Osteoblast (primary cell): ENCODE measurements at places on chromosomes 16 and 17. TPM values are rescaled to one million over a fixed set of nuclear protein-coding genes. Genes with fewer than 3 reads are reported as not detected.

DNA sequence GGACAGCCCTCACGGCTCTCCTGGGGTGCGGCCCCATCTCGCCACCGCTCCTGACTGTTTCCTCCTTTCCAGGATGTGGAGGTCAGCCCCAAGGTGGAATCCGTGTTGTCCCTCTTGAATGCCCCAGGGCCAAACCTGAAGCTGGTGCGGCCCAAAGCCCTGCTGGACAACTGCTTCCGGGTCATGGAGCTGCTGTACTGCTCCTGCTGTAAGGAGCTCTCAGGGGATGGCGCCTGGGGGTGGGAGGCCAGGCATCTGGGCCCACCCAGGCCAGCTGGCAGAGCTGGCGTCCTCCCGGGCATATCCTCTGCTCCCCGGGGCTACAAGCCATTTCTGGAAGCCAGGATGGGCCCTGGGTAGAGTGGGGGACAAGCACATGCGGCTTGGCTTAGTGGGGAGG is 13.2 kb downstream of the IL34 start:
- no peaks in the 10 kb centered on the region for H3K27me3 ChIP-seq
- peak; percentile 67 for DNase-seq
- no peak overlapping the region for H3K27ac ChIP-seq

DNA sequence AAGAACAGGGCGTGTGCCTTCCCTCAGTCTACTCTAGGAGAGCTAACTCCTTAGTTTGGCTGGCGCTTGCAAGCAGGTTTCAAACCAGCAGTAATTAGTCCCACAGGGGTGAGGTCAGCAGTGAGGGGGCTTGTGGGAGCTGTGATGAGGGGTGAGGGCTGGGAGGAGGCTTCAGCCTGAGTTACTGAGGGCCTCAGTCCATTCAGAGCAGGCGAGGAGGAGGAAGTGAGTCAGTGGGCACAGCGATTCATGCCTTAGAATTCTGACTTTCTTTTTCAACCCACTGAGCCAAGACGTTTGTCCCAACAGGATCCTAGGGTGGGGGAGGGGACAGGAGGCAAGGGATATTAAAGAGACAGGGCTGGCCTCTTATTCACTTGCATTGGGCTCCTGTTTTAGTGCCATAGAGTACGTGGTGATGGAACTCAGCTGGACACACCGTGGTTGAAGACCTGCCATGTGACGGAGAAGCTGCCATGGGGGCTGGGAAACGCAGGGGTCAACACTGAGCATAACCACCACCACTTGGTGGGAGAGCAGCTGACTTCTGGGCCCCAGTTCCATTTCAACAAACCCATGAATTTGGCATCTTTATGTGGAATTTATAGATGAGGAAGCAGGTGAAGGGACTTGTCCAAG is 8.3 kb upstream of the ITGA3 start:
- H3K27ac ChIP-seq = peak overlapping the region; percentile 70
- H3K27me3 ChIP-seq = no peaks in the 10 kb centered on the region
- no peaks in the 10 kb centered on the region for H3K36me3 ChIP-seq

GRCh38 chr17:43334738-43335402 is 63.9 kb upstream of the ARL4D start:
- peaks cover 5% of the 10 kb centered on the region for H3K4me1 ChIP-seq
- H3K36me3 ChIP-seq = no peaks in the 10 kb centered on the region
- no peaks in the 10 kb centered on the region for H3K27me3 ChIP-seq
- no peak overlapping the region for H3K4me3 ChIP-seq

DNA sequence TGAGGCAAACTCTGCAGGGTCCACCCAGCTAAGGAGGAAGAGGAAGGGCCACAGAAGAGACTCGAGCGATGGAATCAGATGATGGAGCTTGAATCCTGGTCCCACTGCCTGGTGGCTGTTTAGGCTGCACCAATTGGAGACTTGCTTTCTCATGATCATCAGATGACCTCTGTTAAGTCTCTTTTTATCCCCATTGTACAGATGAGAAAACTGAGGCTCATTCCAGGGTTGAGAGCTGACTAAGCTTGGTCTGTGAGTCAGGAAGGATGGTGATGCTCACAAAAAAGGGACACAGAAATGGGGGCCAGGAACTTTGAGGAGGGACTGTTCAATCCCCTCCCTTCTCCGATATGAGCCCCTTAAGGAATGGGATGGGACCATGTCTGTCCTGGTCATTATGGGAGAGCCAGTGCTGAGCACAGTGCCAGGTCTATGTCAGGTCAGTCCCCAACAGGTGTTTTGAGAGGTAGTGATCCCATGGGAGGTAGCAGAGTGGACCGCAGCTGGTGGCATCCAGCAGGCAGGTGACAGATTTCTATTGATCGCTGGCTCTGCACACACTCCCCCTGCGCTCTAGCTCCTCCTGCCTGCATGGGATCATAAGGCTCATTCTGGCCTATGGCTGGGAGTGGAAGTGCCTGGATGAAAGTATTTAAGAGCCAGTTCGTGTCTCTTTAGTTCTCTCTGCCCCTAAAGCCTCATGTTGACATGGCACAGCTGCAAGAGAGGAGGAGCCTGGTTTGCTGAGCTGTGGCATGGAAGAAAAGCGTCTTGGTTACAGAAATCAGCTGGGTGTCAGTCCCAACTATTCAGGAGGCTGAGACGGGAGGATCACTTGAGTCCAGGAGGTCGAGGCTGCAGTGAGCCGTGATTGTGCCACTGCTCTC is 27.2 kb downstream of the SNX20 start:
- H3K4me3 ChIP-seq = no peak overlapping the region
- H3K36me3 ChIP-seq = no peaks in the 10 kb centered on the region
- no peaks in the 10 kb centered on the region for H3K27me3 ChIP-seq
- H3K4me1 ChIP-seq = no peaks in the 10 kb centered on the region

- H3K27me3 ChIP-seq = no peaks in the 10 kb centered on the region
- H3K27ac ChIP-seq = no peak overlapping the region
- DNase-seq = no peak
- peaks cover 50% of the 10 kb centered on the region for H3K36me3 ChIP-seq
- H3K4me1 ChIP-seq = peaks cover 12% of the 10 kb centered on the region
Observed at GRCh38 chr17:778096-778495, 4.0 kb downstream of the GLOD4 start.

DNA sequence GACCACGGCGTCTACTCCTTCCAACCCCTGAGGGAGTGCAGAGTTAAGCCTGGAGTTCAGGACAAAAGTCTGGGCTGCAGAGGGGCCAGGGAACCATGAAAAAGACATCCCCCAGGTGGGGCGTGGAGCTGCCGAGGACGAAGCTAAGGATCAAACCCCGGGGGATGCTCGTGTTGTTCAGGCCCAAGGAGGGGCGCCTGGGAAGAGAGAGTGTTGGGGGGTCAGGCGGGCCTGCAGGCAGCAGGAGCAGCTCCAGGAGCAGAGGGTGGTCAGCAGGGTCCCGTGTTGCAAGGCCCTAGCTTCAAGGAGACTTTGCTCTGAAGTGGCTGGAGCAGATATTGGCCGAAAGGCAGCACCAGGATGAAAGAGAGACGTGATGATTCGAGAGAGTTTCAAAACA is 26.7 kb downstream of the NECAB2 start:
- DNase-seq = no peak
- H3K4me1 ChIP-seq = peaks cover 12% of the 10 kb centered on the region
- H3K27ac ChIP-seq = no peak overlapping the region
- no peaks in the 10 kb centered on the region for H3K36me3 ChIP-seq
- no peak overlapping the region for H3K4me3 ChIP-seq
- H3K27me3 ChIP-seq = peaks cover 7% of the 10 kb centered on the region

The ASGR1 gene
- total RNA-seq = 0.88 and 1.1 TPM in 2 replicates

GRCh38 chr17:79420318-79421243 is 190.3 kb downstream of the RBFOX3 start:
- H3K4me3 ChIP-seq = no peak overlapping the region
- no peak overlapping the region for H3K27ac ChIP-seq
- H3K27me3 ChIP-seq = peaks cover 14% of the 10 kb centered on the region
- H3K4me1 ChIP-seq = no peaks in the 10 kb centered on the region
- H3K36me3 ChIP-seq = no peaks in the 10 kb centered on the region
